ENCODE measurements at places on chromosomes 13 and 19. TPM values are rescaled to one million over a fixed set of nuclear protein-coding genes. Genes with fewer than 3 reads are reported as not detected.

The SPRED3 gene
- total RNA-seq: 4.6 TPM

The FAM216B gene
- total RNA-seq: not detected

The DPRX gene
- total RNA-seq: not detected

The CEACAM3 gene
- total RNA-seq: not detected

The POLR2E gene
- total RNA-seq: 119 TPM

The COL5A3 gene
- total RNA-seq: 65.9 TPM

The ZNF728 gene
- total RNA-seq: not detected

The KLHL1 gene
- total RNA-seq: not detected

The CYP2S1 gene
- total RNA-seq: not detected

The LILRB5 gene
- total RNA-seq: not detected

The SLAIN1 gene
- total RNA-seq: 0.69 TPM

The LONP1 gene
- 116 TPM for total RNA-seq

The MEX3D gene
- total RNA-seq: 59.6 TPM

GRCh38 chr19:1177322-1178114 is 3.5 kb upstream of the SBNO2 start:
- no peak for DNase-seq

DNA sequence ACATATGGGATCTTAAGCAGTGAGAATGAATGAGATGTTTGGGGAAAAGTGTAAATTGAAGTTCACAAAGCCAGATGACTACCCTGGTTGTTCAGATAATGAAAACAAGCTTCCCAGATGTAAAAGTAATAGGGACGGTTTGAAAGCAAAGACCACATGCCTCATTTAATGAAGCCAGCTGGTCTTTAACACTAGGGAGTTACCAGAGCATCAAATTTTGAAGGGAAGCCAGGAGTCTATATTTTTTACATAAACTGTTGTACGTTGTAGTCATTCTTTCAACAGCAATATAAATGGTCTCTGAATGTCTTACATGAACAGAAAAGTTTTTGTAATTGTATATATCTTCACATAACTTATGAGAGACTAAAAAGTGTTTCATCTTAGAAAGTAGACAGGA is 2604.5 kb upstream of the PCDH20 start:
- DNase-seq: no peak

DNA sequence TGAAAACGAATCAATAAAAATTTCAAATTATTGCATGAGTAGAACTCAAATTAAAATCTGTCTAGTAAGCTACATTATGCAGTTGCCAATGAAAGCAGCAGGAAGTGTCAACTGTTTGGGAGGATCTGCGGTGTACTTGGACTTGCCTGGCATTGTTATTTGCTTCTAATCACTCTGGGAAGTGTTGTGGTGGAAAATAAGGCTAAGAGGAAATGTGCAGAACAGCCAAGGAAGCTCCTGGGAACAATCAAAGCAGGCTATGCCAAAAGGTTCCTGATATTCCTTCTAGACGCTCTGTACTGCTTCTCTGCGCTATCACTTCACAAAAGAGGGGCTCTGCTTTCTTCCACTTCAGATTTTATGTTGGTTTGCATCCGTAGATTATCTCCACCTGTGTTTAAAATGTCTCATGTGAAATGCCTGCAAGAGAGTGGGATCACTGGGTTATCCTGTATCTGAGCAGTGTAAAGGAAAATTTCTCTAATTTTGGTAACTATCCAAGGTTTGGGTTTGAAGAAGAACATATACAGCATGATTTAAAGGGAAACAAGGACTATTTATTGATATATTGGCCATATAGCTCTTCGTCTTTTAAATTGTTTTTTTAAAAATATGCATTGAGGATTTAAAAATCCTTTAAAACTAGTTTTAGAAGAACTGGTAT is 182.7 kb upstream of the CSNK1A1L start:
- no peak for DNase-seq

DNA sequence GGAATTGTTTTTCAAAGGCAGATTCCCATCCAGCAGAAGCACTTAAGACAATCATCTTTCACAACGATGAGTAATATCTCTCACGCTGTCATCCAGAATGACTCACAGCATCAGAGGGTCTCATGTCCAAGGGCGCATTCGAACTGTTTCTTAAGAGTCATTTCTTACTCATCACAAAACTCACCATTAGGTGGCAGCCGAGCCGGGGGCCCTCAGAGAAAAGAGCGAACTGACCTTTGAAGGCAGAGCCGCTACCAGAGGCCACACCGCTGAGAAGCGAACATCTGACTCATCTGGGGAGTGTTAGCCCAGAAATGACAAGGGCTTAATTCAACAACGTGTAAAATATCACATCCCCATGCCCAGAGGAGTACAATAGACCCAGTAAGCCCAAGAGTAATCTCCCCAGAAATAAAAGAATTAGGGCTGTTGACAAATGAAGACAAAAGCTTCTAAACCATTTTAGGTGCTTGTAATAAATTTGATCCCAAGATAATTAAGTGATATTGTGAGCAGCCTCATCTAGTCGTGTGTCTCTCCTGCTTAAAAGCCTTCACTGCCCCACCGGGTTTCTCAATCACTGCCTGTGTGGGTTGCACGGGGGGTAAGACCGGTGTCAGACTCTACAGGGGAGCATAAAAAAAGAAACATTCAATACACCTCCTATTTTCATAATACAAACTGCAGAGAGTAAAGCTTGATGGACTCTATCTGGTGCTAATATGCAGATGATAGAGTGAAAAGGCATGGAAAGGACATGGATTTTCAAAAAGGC is 96.2 kb downstream of the CYSLTR2 start:
- DNase-seq: no peak

DNA sequence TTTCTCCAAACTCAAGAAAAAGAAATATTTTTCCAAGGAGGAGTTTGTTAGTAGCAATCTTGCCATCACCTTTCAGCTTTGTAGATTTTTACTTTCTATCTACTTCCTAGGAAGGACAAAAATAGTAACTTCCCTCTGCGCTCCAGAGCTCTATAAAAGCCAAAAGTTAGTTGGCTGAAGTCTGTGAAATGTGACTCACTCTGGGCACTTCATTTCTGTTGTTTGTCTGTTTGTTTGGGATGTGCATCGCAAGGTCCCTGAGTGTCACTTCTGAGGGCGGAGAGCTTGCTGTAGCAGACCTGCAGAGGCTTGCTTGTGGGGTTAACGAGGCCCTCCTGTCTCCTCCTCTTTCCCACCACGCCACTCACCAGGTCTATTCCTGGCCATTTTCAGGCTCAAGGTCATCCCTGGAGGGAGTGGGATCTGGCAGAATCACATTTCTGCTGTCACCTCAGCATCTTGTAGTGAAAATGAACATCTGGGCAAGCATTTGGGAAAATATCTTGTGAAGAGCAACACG is 307.6 kb downstream of the GPC6 start:
- no peak for DNase-seq

- no peak for DNase-seq
Measured at GRCh38 chr19:42762789-42763188, 2.7 kb downstream of the PSG8 start.

- DNase-seq: no peak
Measured at GRCh38 chr13:25768838-25769237, 283.0 kb downstream of the SHISA2 start.

- DNase-seq: no peak
Measured at GRCh38 chr13:44790289-44790688, 199.0 kb downstream of the NUFIP1 start.

GRCh38 chr13:26026211-26026610 is 25.6 kb downstream of the SHISA2 start:
- DNase-seq: no peak

GRCh38 chr13:99507986-99508385 is 6.7 kb downstream of the TM9SF2 start:
- DNase-seq: no peak

- no peak for DNase-seq
Measured at GRCh38 chr13:108475181-108475580, 154.2 kb upstream of the MYO16 start.

DNA sequence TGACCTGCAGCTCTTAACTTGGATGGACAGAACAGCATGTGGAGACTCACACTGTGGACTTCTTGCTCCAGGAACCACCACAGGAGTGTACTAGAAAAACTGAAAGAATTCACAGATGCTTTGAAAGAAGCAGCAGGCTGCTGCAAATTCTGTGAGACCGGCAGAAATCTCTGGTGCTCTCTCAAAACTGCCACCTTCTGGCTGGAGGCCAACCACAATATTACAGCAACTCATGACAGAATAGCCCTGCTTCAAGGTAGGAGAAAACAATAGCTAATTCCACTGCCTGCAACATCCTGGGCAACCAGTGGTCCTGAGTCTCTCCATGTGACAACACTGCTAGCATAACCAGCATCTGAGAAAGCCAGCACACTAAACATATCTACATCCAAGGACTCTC is 26.9 kb downstream of the CDK8 start:
- DNase-seq: no peak

DNA sequence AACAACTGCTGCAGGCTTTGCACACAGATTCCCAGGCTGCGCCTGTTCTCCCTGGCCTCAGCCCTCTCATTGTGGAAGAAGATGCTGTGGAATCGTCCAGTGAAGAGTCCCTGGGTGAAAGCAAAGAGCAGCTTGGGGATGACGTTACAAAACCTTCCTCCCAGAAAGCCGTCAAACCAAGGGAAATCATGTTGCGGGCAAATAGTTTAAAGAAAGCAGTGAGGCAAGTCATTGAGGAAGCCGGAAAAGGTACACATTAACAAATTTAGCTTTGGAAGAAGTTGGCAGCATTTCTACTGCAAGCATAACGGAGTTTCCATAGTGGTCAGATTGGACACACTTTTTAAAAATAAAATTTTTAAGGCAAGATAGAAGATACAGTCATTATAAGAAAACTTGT is 82.9 kb upstream of the AKAP11 start:
- DNase-seq: no peak

GRCh38 chr19:39328046-39328705 is 7.5 kb upstream of the LRFN1 start:
- no peak for DNase-seq

DNA sequence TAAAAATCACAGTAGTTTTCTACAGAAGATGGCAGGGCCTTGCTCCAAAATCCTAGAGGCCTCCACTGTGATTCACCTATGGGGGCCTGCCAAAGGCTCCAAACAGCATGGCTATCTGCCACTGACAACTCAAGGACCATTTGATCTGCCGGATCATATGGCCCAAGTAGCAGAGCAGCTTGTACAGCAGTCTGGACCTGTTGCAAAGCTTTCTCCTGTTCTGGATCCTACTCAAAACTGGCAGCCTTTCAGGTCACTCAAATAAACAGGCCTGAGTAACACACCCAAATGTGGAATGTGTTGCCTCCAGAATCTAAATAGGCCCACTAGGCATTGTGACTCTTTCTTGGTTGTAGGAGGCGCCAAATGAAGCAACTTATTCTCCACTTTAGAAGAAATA is 1049.3 kb downstream of the PCDH9 start:
- no peak for DNase-seq

GRCh38 chr13:33543631-33544265 is 258.2 kb upstream of the STARD13 start:
- DNase-seq: no peak

- DNase-seq: no peak
Measured at GRCh38 chr13:46621133-46621532, 68.2 kb downstream of the LRCH1 start.

DNA sequence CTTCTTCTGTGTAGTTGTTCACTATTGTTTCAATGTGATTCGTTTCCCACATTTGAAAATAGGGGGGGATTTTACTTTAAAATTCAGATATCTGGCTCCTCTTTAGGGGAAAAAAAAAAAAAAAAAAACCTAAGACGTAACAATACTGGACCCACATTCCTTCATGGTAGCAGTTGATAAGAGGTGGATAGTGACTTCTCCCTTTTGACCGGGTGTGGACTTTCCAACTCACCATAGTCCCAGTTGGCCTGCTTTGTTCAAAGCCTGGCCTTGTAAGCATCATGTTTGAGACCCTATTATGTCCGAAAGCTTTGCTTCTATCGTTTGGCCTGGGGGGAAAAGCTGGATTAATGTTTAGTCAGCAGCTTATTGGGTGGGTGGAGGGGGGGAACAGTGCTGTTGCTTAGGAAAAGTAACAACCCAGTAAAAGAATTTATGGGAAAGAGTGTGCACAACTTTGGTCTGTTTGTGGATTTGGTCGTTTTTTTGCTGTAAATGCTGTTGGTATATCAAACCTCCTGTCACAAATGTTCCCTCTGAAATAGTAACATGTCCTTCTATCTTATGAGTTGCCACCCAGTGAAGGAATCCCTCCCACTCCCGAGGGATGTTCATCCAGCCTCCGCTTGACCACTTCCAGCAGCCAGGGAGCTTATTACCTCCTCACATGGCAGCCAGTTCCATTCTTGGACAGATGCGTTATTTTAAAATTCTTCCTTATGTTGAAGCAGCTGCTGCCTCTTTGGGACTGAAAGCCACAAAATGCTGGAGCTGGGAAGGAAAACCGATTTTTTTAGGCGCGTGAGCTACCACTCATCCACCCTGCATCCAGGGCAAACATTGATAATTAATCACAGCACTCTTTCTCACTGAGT is 10.4 kb downstream of the SAMD4B start:
- DNase-seq: no peak

DNA sequence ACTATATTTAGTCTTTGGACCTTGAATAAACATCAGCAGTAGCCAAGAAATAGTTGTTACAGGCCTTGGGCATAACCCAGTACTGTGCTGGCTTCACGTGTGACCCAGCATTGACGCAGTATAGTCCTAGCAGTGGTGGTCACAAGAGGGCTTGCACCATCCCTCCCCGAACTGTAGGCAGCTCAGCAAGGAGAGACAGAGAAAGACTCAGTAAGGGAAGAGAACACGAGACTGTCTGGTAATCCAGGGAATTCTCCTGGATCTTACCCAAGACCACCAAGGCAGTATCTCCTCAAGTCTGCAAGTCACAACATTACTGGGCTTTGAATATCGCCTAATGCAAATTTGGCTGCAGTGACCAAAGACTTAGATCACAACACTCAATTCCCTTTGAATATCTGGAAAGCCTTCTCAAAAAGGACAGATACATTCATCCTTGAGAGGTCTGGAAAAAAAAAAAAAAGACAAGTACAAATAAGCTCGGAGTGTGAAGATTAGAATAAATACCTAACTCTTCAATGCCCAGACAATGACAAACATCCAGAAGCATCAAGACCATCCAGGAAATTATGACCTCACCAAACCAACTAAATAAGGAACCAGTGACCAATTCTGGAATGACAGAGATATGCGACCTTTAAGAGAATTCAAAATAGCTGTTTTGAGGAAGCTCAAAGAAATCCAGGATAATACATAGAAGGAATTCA is 39.7 kb downstream of the CAB39L start:
- DNase-seq: no peak

DNA sequence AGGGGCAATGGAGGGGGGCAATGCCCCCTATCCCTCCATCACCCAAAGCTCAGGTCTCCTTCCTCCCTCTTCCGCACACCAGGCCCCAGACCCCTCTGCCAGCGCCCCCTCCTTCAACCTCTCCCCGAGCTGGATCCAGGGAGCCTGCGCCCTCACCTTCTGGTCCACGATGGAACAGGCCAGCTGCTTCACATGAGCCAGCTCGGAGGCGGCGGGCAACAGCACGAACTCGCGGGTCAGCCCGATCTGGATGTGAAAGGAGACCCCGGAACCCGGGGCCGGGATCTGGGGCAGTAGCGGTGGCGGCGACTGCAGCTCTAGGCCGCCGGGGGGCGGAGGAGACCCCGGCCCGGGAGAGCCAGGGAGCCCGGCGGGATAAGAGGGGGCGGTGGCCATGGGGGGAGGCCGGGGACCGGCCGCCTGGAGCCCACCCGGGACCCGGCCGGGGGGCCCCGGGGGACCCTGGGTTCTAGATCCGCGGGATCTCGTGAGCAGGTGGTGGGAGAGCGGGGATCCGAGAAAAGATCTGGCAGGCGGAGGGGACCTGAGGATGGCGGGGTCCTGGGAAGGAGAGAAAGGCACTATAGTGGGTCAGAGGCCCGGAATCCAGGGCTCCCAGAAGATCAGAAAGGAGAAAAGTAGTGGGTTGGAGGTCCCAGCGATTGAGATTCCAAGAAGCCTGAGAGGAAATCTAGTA is 791 bp downstream of the PRKD2 start:
- no peak for DNase-seq

- DNase-seq: no peak
Measured at GRCh38 chr19:8030960-8031359, 21.6 kb upstream of the CCL25 start.

Data from chondrocyte (in vitro differentiated cells).